ENCODE measurements at places on chromosomes 5 and 9. TPM values are rescaled to one million over a fixed set of nuclear protein-coding genes. Genes with fewer than 3 reads are reported as not detected.

DNA sequence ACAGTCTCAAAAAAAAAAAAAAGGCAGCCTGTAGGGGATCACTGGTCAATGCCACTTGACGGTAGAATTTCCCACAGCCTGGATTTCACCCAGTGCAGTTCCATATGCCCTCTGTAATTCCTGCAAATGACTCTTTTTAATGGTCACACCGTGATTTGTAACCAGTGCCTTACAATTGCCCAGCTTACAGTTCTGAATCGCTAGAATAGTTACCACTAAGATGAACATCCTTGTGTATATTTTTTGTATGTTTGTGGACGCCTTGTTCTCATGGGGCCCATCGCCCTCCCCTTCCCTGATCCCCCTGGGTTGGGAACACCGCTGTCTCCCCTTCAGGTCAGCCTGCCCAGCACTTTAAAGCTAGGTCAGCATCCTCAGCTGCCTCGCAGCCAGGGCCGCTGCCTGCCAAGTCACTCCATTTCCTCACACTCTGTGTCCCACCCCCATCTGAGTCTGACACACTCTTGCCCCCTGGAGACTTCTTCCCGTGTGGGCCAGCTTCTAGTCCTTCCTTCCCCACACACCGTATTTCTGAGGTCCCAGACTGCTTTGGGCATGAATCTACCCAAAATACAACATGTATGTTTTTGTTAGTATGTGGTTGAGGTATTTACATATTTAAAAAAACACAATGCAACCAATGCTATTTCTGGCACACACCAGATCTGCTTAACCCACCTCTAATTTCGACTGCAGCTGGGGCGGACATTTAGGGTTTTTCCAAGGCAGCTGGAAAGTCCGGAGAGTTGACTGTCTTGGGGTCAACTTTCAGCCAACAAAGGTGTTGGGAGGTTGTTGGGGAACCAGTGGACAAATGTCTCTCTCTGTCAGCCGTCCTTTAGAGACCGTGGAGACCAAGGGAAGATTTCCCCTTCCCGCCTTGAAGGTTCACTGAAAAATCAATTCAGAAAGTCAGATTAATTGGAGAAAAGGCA is 120.5 kb upstream of the NEK6 start:
- no peak for DNase-seq

DNA sequence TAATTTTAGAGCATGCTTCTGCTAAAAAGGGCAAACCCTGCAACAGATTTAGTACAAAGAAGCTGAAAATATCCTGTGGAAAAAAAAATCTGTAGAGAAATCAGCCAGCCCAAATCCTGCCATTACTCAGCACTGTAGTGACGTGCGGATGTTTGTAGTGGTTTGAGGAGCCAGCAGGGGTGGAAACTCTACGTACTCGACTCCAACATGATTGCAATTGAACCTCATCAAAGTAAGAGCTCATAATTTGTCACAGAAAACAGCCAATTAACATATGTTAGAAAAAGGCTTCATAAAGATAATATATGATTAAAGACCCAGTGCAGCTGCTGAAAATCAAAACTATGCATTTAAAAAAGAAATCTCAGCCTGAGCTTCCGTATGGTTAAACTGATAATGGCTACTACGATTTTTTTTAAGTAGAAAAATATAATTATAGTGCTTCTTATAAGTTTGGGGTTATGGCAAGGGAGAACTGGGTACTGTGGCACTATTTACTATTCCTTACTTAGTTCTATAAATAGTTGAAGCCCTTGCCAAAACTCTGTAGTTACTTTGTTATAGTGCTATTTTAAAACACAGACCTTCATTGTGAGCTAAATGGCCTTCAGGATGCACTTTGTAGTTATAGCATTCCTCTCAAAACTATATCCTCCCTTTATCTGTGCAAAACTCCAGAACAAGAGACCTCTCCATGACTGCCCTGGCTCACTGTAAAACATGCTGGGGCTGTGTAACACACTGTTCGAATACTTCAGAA is 49.4 kb downstream of the MEF2C start:
- DNase-seq, result no peak

DNA sequence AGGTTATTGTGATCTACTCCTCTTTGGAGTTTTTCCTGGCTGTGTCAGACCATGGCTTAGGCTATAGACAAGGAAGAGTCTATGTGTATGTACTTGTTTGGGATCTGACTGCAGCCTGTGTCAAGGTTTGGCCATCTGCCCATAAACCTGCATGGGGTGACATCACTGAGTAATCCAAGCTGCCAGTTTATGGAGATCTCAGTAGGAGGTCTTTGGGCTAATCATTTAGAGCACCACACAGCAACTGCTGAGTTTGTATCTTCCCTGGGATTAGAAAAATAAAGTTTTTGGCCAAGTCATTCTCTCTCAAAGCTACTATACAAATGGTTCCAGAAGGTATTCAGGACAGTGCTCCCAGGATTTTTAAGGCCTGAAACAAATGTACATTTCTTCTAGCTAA is 65.5 kb upstream of the HSPB3 start:
- DNase-seq, result peak; percentile 81

DNA sequence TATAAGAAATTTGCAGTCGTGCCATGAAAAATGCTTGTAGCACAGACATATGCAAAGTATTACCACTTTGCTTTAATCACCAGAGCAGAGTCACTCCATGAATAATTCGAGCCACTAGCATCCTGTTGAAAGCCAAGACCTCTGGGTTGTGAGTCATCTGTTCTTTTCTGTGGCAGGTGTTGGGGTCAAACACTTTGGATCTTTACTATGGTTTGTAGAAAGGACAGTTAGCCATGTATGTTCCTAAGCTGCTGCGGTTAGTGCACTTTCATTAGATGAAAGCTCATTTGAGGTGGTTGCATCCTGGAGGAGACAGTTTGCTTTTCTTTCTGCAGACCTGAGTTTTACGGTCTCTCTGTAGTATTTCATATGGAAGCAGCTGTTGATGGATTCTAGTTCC is 223.7 kb downstream of the DMRT2 start:
- DNase-seq, result no peak

GRCh38 chr5:123286891-123287290 is 136.3 kb downstream of the CEP120 start:
- DNase-seq, result no peak

DNA sequence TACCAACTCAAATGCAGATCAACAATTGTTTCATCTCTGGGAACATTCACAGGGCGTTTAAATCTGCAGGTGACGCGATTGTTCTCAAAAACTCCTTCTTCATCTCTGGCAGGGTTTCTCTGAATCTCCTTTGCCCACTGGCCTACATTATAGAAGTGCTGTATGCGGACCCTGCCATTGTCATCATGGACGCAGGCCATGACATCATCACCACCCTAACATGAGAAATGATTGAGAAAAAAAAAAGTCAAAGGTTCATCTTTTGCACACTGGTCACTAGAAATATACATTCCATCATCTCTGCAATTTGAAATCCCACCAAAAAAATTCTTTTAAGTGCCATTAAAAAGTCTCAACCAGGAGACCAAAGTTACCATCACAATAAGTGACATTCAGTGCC is 21.6 kb upstream of the TMEM245 start:
- DNase-seq, result no peak

DNA sequence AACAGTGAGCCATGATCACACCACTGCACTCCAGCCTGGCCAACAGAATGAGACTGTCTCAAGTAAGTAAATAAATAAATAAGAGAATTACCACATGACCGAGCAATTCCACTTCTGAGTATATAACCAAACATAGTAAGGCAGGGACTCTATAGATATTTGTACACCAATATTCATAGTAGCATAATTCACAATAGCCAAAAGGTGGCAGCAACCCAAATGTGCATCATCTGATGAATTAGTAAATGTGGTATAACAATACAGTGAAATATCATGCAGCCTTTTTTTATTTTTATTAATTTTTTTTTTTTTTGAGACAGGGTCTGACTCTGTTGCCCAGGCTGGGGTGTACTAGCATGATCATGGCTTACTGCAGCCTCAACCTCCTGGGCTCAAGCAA is 33.1 kb downstream of the ALDH7A1 start:
- DNase-seq, result no peak

DNA sequence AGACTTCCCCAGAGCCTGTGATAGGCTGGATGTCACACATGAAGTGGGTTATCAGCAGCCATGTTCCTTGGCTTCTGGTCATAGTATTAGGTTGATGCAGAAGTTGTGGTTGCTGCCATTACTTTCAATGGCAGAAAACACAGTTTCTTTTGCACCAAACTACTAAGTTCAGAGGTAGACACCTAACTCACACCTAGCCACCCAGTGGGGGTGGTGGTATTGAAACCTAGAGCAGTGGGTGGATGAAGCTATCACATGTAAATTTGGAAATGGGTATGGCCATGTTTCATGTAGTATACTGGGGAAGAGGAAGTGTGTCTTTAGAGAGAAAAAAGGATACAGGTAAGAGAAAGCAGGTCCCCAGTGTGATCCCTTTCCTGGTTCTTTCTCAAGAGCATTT is 347.9 kb upstream of the SEMA6A start:
- DNase-seq, result no peak

GRCh38 chr9:127660886-127661741 is 45.7 kb upstream of the CFAP157 start:
- no peak for DNase-seq

- no peak for DNase-seq
These were observed 42.7 kb upstream of the IL17B start for GRCh38 chr5:149421834-149422233.

GRCh38 chr5:120507197-120507596 is 43.1 kb downstream of the PRR16 start:
- DNase-seq, result no peak

DNA sequence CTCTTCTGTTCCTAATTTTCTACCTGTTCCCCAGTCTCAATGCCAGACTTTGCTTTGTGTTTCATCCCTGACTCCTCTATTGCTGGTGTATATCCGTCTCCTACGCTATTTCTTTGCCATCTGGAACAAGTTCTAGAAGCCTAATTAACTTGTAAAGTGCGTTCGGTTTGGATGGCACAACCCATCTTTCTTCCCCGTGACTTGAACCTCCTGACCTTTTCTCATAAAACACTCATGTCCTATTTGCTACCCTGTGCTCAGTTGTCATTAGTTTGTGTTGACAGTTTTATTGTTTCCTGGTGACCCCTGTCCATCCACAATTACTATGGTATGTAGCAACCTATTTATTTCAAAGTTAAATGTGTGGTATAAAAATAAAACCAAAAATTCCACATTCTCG is 323.5 kb downstream of the TLE4 start:
- no peak for DNase-seq

DNA sequence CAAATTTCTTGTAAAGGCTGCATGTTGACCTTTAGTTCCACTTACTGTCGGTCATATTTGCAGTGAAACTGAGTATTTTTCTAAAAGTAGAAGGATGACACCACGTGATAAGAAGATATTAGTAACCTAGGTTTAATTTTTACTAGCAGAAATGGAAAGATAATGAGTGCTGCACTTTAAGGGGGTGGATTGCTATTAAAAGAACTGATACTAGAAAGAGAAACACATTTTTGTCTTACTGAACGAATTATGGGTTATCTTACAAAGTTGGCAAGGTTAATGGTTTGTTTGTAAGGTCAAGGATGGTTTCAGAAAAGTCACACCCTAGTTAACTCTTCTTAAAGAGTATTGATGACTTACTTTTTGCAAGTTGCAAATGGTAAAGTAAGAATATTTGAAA is 2.4 kb downstream of the MACIR start:
- no peak for DNase-seq

- DNase-seq, result no peak
These were observed 113.8 kb downstream of the TRIM32 start for GRCh38 chr9:116800885-116801284.

DNA sequence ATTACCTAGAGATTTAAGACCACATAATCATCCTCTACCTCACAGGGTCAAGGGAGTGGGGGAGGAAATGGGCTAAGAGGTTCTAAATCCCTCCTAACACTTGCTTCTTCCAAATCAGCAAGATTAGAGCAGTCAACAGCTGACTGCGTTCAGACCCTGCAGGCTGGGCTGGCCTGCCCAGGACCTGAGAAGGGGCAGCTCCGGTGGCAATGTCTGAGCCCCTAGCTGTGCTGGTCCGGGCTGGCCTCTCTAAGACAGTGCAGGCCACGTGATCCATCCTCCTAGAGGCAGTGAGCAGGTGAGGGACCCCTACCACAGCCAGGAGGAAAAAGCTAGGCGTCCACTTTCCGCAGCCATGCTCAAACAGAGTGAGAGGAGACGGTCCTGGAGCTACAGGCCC is at the start of gene KCNV2:
TSS of gene KCNV2 (plus strand) at position 126 of the 400 bp plus-strand sequence. CDS start at position 356, 230 bp downstream.
- DNase-seq, result no peak

DNA sequence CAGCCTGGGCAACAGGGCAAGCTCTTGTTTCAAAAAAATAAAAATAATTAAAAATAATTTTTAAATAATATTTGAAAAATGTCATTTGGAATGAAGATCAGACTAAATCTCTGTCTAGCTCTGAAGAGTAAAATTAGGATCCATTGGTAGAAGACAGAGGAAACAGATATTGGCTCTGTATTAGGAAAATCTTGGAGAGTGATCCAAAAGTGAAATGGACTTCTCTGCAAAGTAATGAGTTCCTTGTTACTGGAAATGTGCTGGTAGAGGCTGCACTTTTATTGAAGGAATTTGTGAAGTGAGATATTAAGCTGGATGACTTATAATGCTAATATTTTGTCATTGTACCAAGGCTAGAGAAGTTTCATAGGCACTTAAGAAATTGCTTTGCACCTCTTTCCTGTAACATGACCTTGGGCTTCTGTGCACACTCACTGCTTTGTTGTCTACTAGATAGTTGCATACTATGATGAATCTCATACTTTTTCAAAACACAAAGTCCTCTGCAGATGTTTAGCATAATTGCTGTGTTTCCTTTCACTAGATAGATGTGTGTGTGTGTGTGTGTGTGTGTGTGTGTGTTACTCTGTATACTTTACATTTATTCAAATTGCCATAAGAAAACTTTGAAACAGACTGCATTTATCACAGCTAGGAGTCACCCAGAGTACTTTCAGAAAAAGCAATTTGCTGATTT is 13.1 kb downstream of the THBS4 start:
- DNase-seq, result no peak

GRCh38 chr9:69746859-69747560 is 12.8 kb downstream of the PTAR1 start:
- DNase-seq, result no peak

DNA sequence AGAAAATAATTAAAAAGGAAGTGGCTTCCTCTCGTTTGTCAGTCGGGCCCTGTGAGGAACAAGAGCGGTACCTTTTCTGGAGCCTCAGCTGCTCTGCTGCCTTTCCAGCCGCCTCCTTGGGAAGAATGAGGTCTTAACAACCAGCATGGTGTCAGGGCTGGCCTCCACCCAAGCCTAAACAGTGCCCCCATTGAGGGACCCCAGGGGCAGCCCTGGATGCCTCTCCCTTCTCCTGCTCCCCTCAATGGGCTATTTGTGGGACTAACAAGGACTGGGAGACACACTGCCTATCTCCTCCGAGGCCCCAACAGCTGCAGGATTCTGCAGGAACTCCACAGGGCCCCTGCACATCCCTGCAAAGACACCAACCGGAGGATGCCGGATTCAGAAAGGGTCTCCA is 155.4 kb upstream of the MAP3K1 start:
- DNase-seq, result no peak

GKAP1 gene
- polyA plus RNA-seq, result 2.9 TPM

GFI1B gene
- 50.1 TPM for polyA plus RNA-seq

C5orf34 gene
- 18.9 TPM for polyA plus RNA-seq

IGFBPL1 gene
- polyA plus RNA-seq, result not detected

CDC37L1 gene
- polyA plus RNA-seq, result 7.5 TPM

RANBP3L gene
- polyA plus RNA-seq, result not detected

GNE gene
- polyA plus RNA-seq, result 9.3 TPM

BICD2 gene
- 14.1 TPM for polyA plus RNA-seq

CD74 gene
- 1.9 TPM for polyA plus RNA-seq

PRRC1 gene
- 32.2 TPM for polyA plus RNA-seq

REEP2 gene
- polyA plus RNA-seq, result 0.05 TPM

PTCH1 gene
- polyA plus RNA-seq, result 2.8 TPM

Measured in K562 (cell line).